ENCODE measurements at places on chromosomes 3 and 15.
A peak's percentile ranks its signal among the peaks of the same experiment; 100 is the strongest.

GRCh38 chr3:129052675-129053074 is 7.9 kb upstream of the GP9 start:
- DNase-seq = no peak

DNA sequence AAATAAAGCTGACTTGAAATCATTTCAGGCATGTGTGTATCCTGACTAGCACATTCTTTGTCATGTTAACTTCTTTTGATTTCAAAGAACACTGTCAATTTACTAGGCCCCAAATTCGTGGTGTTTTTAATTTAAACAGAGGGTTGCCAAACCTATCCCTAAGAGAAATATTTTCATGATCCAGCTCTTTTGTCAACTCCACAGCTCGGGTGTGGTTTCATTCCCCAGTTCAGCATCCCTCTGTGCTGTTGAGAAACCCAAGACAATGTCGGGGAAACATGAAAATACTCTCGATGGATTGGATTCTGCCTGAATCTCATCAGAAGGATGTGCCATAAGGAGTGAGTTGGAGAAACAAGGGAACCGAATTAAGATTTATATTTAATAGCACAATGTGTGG is 84.4 kb upstream of the PHLDB2 start:
- DNase-seq = no peak

DNA sequence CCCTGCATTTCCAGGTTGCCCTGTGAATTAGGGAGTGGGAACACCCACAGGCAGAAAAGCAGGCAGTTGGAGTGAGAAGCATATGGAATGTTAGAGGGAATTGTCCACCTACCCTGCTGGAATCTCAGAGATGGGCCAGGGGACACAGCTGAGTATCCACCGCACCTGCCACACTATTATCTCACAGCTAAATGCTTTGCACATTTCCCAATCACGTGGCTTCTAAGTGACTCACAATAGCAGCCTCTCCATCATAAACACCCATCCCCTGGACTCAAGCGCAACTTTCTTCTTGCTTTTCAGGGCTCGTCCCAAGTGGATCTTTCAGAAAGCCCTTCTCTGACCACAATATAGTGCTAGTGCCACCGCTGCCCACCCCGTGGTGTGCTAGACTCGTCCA is 389.0 kb upstream of the LMCD1 start:
- no peak for DNase-seq

- no peak for DNase-seq
Measured at GRCh38 chr3:30742796-30743619, 136.6 kb downstream of the TGFBR2 start.

- peak; percentile 77 for DNase-seq
Measured at GRCh38 chr15:45849136-45849535, 214.3 kb downstream of the SQOR start.

GRCh38 chr15:53038655-53038941 is 248.5 kb upstream of the ONECUT1 start:
- DNase-seq = no peak

DNA sequence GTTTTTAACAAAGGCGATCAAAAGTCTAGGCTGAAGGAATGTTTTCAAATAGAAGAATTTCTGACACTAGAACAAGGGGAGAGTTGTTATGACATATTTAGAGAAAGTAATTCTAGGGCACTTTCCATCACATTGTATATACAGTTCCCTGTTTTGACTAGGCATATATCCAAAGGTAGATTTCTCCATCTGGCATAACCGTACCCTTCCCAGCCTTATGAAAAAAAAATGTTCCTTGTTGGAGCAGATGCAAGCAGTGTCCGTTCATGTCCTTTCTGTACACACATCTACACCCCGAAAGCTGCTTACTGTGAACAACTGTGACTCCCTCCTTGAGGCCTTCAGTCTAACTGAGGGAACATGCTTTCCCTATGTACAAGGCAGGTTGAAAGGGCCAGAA is 271.7 kb upstream of the GBE1 start:
- no peak for DNase-seq

DNA sequence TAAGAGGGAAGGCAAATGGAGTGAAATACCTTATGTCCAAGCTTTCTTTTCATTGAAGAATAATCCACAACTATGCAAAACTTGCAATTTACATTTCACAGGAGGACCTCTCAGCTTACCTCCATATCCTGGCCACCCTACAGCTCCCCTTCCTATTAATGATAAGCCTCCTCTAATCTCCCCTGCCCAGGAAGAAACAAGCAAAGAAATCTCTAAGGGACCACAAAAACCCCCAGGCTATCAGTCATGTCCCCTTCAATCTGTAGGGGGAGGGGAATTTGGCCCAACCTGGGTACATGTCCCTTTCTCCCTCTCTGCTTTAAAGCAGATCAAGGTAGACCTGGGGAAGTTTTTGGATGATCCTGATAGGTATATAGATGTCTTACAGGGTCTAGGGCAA is 11.0 kb upstream of the OSBPL11 start:
- DNase-seq = no peak

DNA sequence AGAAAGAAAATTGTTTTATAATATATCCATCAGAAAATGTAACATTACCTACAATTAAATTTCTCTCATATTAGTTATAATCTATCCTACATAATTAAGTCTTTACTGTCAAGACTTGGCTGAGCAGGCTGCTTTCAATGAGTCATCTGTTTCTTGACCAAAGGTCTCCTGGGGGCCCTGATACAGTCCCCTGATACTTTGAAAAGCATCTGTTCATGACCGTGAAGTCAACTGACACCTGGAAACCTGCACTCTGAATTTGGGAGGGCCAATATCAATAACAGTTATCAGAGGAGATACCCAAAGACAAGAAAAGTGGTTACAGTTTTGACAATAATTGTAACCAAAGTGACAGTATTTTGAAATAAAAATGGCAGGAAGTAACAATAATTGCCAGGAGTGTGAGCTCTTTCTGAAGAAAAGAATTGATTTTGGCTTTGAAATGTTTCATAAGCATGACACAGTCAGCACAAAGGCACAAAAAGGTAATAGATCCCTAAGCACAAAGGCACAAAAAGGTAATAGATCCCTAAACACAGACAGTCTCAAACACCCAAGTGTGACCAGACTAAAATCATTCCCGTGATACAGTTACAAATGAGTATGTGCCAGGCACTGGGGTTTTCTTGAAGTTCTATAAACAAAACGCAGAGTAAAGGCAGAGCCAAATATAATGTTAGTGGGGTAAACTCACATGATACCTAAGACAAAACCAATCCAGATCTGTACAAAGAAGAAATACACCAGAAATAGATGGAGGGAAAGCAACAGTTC is 260.7 kb downstream of the PLOD2 start:
- DNase-seq = no peak

Measured in kidney glomerular epithelial cell (primary cell).